NCI-H2029 treated with DMSO at 0.1 percent for 48 hours (cell line): ENCODE measurements at places on chromosomes 13 and 19.

- no peak for DNase-seq
These were observed 94.8 kb downstream of the SOX1 start for GRCh38 chr13:112161521-112162301.

GRCh38 chr13:44120849-44121755, 241.4 kb downstream of the LACC1 start:
- DNase-seq, result no peak

GRCh38 chr13:106493533-106494220, 41.8 kb downstream of the EFNB2 start:
- DNase-seq, result no peak

GRCh38 chr19:7153022-7153421, 83.5 kb downstream of the ZNF557 start:
- no peak for DNase-seq

DNA sequence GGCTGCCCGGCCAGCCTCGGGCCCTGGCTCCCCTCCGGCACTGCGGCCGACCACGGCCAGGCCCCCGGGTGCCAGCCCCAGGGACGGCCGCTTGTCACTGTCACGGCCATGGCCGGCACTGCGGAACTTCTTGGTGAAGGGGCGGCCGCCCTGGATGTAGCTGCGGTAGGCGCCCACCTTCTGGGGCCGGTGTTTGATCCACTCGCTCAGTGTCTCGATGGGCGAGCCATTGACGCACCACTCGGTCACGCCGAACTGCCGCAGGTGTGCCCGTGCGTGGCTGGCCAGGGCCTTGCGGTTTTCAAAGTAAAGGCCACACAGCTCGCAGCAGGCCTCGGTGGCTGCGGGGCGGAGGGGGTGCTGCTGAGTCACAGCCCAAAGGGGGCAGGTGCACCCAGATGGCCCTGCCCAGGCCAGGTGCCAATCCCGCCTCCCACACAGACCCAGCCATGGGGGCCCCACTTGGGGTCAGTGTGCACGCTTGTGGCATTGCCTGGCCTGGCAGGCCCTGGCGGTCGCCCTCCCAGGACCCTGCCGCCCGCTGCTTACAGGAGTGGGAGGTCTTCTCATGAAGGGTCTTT, 6.0 kb upstream of the AKAP8L start:
- no peak for DNase-seq
